ENCODE measurements at places on chromosomes 3 and 15. TPM values are rescaled to one million over a fixed set of nuclear protein-coding genes. Genes with fewer than 3 reads are reported as not detected.

DNA sequence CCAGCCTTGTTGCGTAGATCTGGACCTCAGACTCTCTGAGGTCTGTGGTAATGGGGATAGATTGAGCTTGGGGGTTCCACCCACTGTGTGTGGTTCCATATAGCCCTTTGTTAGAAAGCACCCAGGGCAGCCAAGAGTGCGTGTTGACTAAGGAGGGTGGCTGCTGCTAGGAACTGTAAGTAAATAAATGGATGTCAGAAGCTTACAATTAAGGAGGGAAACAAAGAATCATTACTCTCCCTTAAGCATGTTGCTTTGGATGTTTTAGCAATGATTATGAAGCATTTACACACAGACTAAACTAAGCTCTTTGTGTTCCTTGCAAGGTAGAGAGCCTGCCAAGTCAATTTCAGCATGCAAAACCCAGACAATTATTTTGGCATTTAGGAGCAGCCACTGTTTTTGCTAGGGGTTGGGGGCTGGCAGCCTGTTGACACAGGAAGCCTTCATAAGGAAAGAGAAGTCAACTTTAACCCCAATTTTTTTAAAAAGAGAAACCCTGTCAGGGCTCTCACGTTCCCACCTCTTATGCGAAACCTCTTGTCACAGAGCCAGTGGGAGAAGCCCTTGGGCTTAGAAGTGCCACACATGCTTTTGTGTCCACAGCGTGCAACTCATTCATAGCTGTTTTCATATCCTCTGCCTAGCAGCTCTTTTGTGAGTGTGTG is 127.8 kb downstream of the CMSS1 start:
- H3K27me3 ChIP-seq, result no peaks in the 10 kb centered on the region
- H3K4me1 ChIP-seq, result no peaks in the 10 kb centered on the region
- no peak overlapping the region for H3K27ac ChIP-seq
- DNase-seq, result no peak

Gene STAC
- not detected for total RNA-seq

DNA sequence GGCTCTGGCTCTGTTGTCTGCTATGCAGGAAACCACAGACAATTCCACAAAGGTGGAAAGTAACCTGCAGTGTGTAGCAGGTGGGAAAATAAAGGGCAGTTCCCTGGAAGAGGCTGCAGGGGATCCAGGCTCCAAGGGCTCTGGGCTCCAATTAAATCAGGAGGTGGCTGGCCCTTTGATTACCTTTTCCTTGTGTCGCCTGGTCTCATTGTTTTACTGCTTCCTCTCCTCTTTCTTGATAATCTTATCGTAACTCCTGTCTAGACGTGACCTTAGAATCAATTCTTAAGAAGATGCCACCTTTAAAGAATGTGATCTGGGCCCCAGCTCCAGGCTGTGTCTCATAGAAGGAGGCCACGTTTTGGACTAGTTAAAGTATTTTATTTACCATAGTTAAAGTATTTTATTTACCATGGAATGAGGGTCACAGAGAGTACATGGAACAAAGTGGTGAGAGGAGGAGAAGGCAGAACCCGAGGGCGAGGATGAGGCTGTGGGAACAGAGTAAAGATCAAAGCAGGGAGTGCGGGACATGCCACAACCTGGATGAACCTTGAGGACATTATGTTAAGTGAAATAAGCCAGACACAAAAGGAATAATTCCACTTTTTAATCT is 237.5 kb upstream of the STT3B start:
- H3K4me3 ChIP-seq, result no peak overlapping the region
- H3K27ac ChIP-seq, result no peak overlapping the region
- no peaks in the 10 kb centered on the region for H3K36me3 ChIP-seq
- no peaks in the 10 kb centered on the region for H3K27me3 ChIP-seq
- DNase-seq, result no peak
- H3K4me1 ChIP-seq, result peaks cover 11% of the 10 kb centered on the region

DNA sequence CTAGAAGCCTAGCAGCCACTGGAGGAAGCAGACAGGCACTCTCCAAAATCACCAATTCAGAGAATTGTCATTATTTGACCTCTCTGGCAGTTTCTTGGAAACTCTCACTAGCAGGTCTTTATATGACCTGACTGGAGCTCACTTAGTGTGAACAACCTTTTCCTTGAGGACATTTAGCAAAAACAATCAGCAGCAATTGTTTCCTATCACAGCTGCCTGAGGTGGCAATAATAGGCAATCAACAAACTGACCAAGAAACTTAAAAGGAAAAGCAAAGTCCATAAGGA is 162.4 kb upstream of the STT3B start:
- no peak overlapping the region for H3K4me3 ChIP-seq
- H3K36me3 ChIP-seq, result no peaks in the 10 kb centered on the region
- no peak for DNase-seq
- no peaks in the 10 kb centered on the region for H3K27me3 ChIP-seq
- no peaks in the 10 kb centered on the region for H3K4me1 ChIP-seq

GRCh38 chr3:45084361-45084760 is 58.3 kb downstream of the CLEC3B start:
- no peaks in the 10 kb centered on the region for H3K36me3 ChIP-seq
- no peak overlapping the region for H3K4me3 ChIP-seq
- no peak overlapping the region for H3K27ac ChIP-seq
- H3K27me3 ChIP-seq, result peaks cover 2% of the 10 kb centered on the region

Gene METTL6
- total RNA-seq, result 5.7 TPM

Gene BTLA
- total RNA-seq, result 8.5 TPM

Gene MAGEL2
- total RNA-seq, result not detected

Gene REC114
- not detected for total RNA-seq

Gene NLGN1
- total RNA-seq, result not detected

DNA sequence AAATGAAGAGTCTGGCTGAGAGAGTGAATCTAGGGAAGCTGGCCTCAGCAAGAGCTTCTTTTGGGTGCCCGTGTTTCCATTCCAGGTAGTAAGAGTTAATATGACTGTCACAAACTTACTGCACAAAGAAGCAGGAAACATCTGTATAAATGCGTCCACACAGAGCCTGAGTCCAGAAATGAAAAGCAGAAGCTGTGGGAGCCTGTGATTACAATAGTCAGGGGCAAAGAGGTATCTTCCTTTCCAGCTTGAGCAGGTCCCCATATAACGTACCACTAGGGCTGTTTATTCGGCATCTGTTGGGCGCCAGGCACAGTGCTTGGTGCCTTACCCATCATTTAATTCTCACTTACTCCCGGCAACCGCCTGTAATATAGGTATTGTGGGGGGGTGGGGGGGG is 40.5 kb upstream of the B3GNT5 start:
- no peak overlapping the region for H3K4me3 ChIP-seq
- no peaks in the 10 kb centered on the region for H3K4me1 ChIP-seq
- no peaks in the 10 kb centered on the region for H3K27me3 ChIP-seq

DNA sequence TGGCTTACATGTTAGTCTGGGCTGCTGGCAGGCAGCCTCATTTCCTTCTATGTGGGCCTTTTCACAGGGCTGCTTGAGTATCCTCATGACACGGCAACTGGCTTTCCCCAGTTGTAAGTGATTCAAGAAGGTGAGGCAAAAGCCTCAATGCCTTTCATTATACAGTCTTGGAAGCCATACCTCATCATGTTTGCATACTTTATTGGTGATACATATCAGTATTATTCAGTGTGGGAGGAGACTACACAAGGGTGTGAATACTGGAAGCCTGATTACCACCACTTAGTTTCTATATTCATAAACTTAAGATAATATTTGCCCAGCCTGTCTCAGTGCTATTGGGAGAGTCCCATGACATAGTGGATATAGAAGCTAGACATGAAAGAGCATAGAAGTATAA is 346.8 kb downstream of the SOX2 start:
- no peaks in the 10 kb centered on the region for H3K36me3 ChIP-seq
- H3K27me3 ChIP-seq, result no peaks in the 10 kb centered on the region
- no peaks in the 10 kb centered on the region for H3K4me1 ChIP-seq
- H3K4me3 ChIP-seq, result no peak overlapping the region

Gene GPR160
- 5.7 TPM for total RNA-seq

- H3K27me3 ChIP-seq, result no peaks in the 10 kb centered on the region
- no peak overlapping the region for H3K4me3 ChIP-seq
- H3K4me1 ChIP-seq, result no peaks in the 10 kb centered on the region
- no peaks in the 10 kb centered on the region for H3K36me3 ChIP-seq
- no peak for DNase-seq
Measured at GRCh38 chr15:35181538-35181937, 96.4 kb upstream of the NANOGP8 start.

DNA sequence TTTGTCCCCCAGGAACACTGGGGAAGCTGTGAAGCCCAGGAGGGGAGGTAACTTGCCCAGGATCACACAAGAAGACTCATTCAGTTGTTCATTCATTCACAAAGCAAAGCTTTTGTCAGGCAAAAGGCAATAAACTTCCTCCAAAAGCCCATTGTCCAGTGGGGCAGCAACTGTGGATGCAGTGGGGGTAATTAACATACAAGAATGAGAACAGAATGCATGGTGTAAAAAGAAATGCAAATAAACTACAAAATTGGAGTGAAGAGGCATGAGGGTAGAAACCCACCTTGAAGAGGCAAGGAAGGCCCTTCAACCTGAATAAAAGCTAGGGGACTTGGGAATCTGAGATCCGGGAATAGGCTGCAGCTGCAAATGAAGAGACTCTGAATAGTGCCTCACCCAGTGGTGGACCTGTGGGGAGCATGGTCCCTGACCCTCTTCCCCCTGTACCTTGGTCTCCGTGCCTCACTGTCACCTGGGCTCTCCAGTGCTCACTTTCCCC is 363.6 kb downstream of the CLSTN2 start:
- no peak overlapping the region for H3K27ac ChIP-seq
- no peak overlapping the region for H3K4me3 ChIP-seq
- no peaks in the 10 kb centered on the region for H3K4me1 ChIP-seq
- H3K27me3 ChIP-seq, result no peaks in the 10 kb centered on the region

Gene PIF1
- total RNA-seq, result 0.22 TPM

GRCh38 chr3:114716916-114717315 is 423.1 kb downstream of the TIGIT start:
- DNase-seq, result no peak
- no peak overlapping the region for H3K4me3 ChIP-seq
- H3K27ac ChIP-seq, result no peak overlapping the region
- no peaks in the 10 kb centered on the region for H3K4me1 ChIP-seq
- H3K36me3 ChIP-seq, result no peaks in the 10 kb centered on the region
- H3K27me3 ChIP-seq, result no peaks in the 10 kb centered on the region

Gene SLC41A3
- 26.5 TPM for total RNA-seq

DNA sequence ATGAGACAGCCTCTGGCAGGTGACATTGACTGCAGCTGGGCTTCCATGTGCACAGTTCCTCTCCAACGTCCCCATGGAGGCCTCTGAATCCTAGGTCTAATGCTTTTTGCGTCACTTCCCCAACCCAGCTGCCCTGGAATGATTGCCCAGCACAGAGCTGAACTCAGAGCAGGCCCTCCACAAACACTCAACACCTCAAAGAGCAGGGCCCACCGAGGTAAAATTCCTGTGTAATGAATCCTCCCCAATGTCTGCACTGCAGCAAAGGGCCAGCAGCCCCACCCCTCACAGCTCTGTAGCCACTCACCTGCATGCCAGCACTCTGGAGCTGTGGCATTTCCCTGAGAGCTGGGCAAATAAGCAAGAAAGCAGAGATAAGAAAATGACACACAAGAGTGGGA is 42.6 kb upstream of the DUSP7 start:
- H3K27ac ChIP-seq, result no peak overlapping the region
- no peaks in the 10 kb centered on the region for H3K4me1 ChIP-seq
- H3K27me3 ChIP-seq, result no peaks in the 10 kb centered on the region

GRCh38 chr3:14418296-14419250 is 16.2 kb downstream of the SLC6A6 start:
- H3K27ac ChIP-seq, result no peak overlapping the region
- H3K27me3 ChIP-seq, result no peaks in the 10 kb centered on the region
- no peak overlapping the region for H3K4me3 ChIP-seq
- DNase-seq, result no peak
- peaks cover 34% of the 10 kb centered on the region for H3K4me1 ChIP-seq

Gene DALRD3
- total RNA-seq, result 15.6 TPM

GRCh38 chr3:63800097-63800496 is 19.0 kb upstream of the C3orf49 start:
- H3K36me3 ChIP-seq, result no peaks in the 10 kb centered on the region
- no peaks in the 10 kb centered on the region for H3K27me3 ChIP-seq
- no peak overlapping the region for H3K4me3 ChIP-seq
- DNase-seq, result no peak

DNA sequence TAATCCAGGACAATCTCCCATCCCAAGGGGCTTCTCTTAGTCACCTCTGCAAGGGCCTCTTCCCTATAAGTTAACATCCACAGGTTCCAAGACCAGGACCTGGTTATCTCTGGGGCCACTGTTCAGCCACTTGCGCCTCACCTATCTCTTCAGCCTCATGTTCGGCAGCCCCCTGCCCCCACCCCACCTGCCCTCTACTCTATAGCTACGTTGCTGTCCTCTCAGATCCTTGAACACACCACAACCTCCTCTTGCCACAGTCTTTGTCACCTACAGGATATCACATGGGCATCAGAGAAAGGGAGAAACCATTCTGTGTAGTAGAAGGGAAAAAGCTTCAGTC is 33.9 kb downstream of the SLC41A3 start:
- H3K36me3 ChIP-seq, result peaks cover 8% of the 10 kb centered on the region
- H3K27me3 ChIP-seq, result no peaks in the 10 kb centered on the region
- H3K4me3 ChIP-seq, result no peak overlapping the region
- no peak overlapping the region for H3K27ac ChIP-seq
- no peak for DNase-seq

DNA sequence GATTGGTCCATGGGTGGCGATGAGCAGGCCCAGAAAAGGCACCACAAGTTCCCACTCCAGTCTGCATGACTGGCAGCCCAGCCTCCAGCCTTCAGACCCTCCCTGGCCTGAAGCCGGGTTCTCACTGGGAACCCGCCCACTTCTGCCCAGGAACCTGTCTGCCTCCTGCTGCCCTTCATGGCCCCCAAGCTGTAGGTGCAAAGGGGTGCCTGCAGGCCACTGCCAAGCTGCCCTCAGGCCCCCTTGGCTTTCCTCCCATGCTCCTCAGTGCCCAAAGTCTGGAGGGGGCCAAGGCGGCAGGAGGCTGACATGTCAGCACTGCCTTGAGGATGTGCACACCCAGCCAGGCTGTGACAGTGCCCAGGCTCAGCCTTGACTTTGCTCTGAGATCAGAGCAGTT is 488.5 kb upstream of the THBS1 start:
- H3K36me3 ChIP-seq, result no peaks in the 10 kb centered on the region
- no peak overlapping the region for H3K27ac ChIP-seq
- H3K4me1 ChIP-seq, result no peaks in the 10 kb centered on the region
- H3K27me3 ChIP-seq, result no peaks in the 10 kb centered on the region
- H3K4me3 ChIP-seq, result no peak overlapping the region
